ENCODE measurements at places on chromosomes 1 and 21.

DNA sequence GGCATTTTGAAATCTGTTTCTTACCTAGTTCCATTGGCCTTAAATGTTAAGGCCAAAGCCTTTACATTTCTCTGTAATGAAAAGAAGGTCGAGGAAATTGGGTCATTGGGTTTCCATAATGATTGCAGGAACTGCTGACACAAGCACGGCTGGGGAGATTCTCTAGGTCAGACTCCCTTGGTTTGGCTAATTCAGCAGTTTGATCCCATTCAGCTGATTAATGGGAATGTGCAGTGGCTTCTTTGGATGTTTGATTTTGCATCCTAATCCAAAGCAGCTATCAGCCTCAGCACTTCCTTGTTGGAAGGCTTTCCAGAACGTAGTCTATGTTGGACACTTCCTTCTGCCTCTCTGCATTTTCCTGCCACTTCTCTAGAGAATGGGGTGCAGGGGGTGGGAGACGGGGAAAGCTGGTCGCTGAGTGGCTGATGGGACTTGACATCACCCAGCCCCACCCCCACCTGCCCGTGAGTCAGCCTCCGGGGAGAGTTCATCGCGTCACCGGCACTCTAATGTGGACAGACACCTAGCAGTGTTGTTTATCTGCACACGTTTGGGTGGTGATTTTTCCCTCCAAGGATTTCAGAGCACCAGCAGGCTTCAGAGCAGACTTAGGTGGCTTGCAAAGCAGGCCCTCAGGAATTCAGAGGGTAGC, 5.4 kb downstream of the PSEN2 start:
- DNase-seq, result no peak

GRCh38 chr1:205354259-205355074, 2.3 kb downstream of the KLHDC8A start:
- peak; percentile 13 for DNase-seq

DNA sequence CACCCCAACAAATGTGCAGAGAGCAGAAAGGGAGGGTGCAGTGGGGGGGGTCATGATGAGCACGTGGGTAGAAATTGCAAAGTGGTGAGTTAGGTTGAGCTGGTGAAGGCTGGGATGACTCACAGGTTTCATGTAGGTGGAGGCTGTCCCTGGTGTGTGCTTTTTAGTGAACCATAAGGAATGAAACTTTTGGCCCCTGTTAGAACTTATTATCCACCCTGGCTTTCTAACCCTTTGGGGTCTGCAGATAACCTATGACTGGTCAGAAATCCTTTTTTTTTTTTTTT, 46.9 kb downstream of the DOP1B start:
- no peak for DNase-seq

DNA sequence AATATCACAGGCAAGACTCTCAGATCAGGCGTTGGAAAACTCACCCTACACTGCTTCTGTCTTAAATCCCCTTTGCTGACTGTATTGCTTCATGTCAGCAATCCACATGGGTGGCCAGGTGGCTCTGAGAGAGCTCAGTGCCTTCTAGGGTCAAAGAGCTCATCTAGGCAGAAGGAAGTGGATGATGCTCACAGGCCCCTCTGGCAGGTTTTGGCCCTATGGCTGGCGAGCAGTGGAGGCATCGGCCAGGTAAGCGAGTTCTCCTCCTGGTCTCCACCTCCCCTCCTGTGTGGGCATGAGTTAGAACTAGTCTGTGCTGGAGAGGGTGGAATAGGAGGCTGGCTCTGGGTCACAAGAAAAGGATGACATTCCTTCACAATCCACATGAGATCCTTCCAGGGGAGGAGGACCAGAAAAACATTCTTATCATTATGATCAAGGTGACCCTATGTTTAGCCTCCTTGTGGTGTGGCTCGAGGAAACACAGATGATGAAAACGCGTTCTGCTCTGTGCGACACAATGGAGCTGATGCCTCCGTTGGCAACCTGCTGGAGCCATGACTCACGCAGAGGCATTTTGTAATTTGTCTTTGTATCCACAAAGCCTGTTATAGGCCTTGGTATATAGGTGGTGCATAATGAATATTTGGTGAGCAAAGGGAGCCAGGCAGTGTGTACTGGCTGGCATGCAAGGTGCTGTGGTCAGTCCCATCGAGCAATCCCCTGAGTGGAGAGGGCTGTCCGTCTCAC, 264.6 kb upstream of the RAB4A start:
- DNase-seq, result no peak

- DNase-seq, result no peak
Measured at GRCh38 chr1:112719706-112720105, 4.6 kb upstream of the PPM1J start.

DNA sequence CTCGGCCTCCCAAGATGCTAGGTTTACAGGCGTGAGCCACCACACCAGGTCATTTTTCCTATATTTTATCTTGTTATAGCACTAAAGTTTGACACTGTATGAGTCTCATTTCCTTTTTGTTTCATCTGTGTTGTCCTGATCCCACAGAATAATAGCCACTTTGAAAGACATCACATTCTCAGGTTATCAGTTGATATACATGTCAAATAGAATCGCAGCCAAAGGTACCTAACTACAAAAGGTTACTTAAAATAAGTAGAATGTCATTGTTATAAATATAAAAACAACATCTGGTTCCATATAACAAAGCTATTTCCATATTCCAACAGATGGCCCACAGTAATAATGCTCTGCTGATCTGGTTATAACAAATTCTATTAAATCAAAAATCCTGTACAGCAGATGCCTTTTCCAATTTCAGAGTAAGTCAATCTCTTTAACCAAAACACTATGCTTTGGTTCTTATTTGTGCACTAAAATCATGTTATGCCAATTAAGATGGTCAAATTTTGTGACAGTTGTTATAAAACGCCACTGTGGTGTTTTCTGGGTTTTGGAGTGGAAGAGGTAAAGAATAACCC, 6.0 kb downstream of the FOXJ3 start:
- no peak for DNase-seq

Data from GDM1 (cell line).